ENCODE measurements at places on chromosomes 5 and 9. TPM values are rescaled to one million over a fixed set of nuclear protein-coding genes. Genes with fewer than 3 reads are reported as not detected.

The IL4 gene
- total RNA-seq, result 12.7 TPM

The ABCA2 gene
- 30.0 TPM for total RNA-seq

The LTC4S gene
- 1.7 TPM for total RNA-seq

The CARTPT gene
- total RNA-seq, result not detected

The RACK1 gene
- 1,652 TPM for total RNA-seq
